Activated CD4-positive, alpha-beta T cell treated with anti-CD3 and anti-CD28 coated beads for 24 hours (primary cell): ENCODE measurements at places on chromosomes 1 and 21.

DNA sequence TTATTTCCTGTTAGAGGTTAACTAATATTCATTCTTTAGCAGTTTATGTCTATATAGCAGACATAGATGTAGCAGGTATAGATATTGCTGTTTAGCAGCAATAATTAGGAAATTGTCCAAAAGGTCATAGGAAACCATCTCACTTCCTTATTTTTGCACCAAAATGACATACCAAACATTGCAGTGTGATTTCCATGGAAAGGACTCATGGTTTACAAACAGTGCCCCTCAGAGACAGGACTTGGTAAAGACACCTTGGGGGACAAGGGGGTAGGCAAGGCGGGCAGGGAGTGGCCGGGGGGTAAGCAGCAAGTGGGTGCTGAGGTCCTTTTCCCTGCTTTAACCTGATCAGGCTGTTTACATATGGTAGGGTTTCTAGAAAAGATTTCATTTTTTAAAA, 30.5 kb downstream of the BATF3 start:
- no peak for DNase-seq

DNA sequence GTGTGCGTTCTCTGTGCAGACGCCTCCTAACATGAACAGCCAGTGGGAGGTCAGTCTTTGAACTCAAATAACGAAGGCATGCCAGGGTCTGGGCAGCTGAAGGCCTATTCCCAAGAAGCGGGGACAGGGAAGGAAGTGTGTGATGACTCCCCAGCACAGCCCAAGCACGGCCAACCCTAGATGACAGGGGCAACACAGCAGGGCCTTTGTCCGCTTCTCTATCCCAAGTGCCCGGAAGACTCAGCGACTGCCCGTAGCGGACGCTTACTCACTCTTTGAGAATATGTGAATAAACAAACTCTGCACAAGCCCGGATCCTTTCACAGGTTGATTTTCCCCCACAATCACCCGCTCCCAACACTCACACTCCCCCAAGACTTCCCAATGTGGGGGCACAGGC, 11.2 kb downstream of the C1orf198 start:
- no peak for DNase-seq

- no peak for DNase-seq
Observed at GRCh38 chr1:60277269-60277668, 203.7 kb upstream of the C1orf87 start.

DNA sequence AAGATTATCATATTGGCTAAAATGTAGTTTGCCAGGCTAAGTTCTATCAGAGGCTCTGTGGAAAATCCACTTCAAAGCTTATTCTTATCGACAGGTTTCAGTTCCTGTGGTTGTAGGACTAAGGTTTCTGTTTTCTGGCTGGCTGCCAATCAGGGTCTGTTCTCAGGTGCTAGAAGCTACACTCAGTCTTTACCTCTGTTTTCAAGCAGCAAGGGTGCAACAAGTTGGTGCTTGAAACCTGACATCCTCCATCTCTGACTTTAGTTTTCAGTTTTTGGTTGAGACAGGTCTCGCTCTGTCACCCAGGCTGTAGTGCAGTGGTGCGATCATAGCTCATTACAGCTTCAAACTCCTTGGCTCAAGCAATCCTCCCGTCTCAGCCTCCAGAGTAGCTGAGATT, 15.3 kb upstream of the TMCO2 start:
- peak; percentile 62 for DNase-seq

DNA sequence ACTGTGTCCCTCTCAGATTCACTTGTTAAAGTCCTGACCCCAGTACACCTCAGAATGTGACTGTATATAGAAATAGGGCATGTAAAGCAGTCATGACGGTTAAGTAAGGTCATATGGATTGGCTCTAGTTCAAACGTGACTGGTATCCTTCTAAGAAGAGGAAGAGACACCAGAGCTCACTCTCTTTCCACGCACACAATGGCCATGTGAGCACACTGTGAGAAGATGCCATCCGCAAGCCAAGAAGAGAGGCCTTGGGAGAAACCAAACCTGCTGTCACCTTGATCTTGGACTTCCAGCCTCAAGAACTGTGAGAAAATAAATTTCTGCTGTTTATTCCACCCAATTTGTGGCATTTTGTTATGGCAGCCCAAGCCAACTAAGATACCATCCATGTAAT, 56.8 kb upstream of the IRF2BP2 start:
- no peak for DNase-seq

GRCh38 chr1:209989525-209989924, 51.5 kb downstream of the SYT14 start:
- DNase-seq, result no peak
